Upper lobe of left lung (tissue), 6 donors: ENCODE measurements at places on chromosomes 3 and 15. TPM values are rescaled to one million over a fixed set of nuclear protein-coding genes. Genes with fewer than 3 reads are reported as not detected.

- no peak for DNase-seq
Observed at GRCh38 chr3:115624901-115625300, 1.6 kb downstream of the GAP43 start.

- DNase-seq, result no peak
Observed at GRCh38 chr3:12484983-12485327, 675 bp downstream of the TSEN2 start.

GRCh38 chr3:187013159-187013716 lies 82.9 kb downstream of the ST6GAL1 start:
- DNase-seq, result peak; percentile 20

DNA sequence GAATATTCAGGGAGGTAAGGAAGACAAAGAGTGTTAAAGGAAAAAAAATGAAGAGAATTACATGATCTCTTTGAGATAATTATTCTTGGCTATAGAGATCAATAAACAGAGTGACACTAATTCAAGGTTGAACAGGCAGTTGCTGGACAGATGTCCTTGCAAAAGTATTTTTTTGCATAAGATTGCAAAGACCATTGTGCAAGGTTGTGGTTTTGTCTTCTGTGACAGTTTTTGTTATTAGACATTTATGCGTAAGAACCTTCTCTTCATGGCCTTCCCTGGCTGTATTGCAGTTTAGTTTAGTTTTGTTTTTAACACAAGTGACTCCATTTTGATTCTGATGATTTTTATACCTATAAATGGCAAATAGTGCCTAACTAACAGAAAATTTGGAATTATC lies 682.8 kb upstream of the ARPP21 start:
- no peak for DNase-seq

DNA sequence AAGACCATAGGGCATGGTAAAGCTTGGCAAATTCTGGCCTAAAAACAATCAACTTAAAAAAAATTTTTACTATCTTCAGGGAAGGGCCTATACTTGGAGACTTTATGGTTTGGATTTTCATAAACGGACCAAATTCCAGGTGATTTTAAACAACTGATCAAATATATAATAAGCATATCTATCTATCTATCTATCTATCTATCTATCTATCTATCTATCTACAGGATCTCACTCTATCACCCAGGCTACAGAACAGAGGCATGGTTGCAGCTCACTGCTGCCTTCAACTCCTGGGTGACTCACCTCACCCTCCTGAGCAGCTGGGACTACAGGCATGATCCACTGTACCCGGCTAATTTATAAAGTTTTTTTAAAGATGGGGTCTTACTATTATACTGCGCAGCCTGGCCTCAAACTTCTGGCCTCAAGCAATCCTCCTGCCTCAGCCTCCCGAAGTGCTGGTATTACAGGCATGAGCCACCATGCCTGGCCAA lies 6.7 kb downstream of the SPPL2A start:
- no peak for DNase-seq

- no peak for DNase-seq
Observed at GRCh38 chr3:192953926-192954325, 36.3 kb upstream of the MB21D2 start.

GRCh38 chr3:195040773-195041520 lies 230.0 kb downstream of the XXYLT1 start:
- no peak for DNase-seq

GRCh38 chr3:124201786-124202185 lies 209.9 kb upstream of the ROPN1 start:
- DNase-seq, result peak; percentile 27

DNA sequence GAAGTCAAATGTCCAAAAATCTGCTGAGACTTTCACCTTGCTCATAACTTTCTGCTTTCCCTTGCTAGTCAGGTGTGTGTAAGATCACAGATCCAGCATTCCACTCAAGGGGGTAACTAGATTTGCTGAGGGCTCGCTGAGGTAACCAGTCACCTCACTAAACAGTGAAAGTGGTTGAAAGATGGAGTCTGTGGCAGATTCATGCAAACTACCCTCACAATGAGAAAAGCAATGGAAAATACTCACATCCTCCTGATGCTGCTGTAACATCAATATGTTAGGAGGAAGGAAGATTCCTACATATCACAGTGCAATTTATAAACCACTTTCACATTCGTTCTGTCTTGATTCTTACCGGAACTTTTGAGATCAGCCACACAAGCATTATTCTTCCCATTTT lies 174.3 kb upstream of the BCL6 start:
- no peak for DNase-seq

- DNase-seq, result no peak
Observed at GRCh38 chr15:47542312-47542989, 174.9 kb upstream of the SEMA6D start.

- DNase-seq, result no peak
Observed at GRCh38 chr3:39361252-39361927, 21.8 kb upstream of the SLC25A38 start.

- DNase-seq, result no peak
Observed at GRCh38 chr3:107208796-107209195, 168.4 kb upstream of the CCDC54 start.

- no peak for DNase-seq
Observed at GRCh38 chr3:175207361-175207760, 348.2 kb downstream of the NAALADL2 start.

The UBE2E2 gene
- 61.5 TPM for total RNA-seq

The SOX2 gene
- 1.3 TPM for total RNA-seq

The FBXW12 gene
- total RNA-seq, result not detected

The SLC2A2 gene
- 0.06 TPM for total RNA-seq

The ISLR2 gene
- under 0.01 TPM for total RNA-seq

The TGM5 gene
- not detected for total RNA-seq

The KLHDC8B gene
- total RNA-seq, result 60.8 TPM

The GOLGA8S gene
- not detected for total RNA-seq

The MAPK6 gene
- 6.7 TPM for total RNA-seq

The CHD2 gene
- total RNA-seq, result 102 TPM

The RGMA gene
- total RNA-seq, result 14.2 TPM

The NOX5 gene
- total RNA-seq, result 0.20 TPM

The CISH gene
- total RNA-seq, result 45.1 TPM

The MORC1 gene
- not detected for total RNA-seq

The RTP1 gene
- total RNA-seq, result not detected
